ENCODE measurements at places on chromosomes 7 and 10. TPM values are rescaled to one million over a fixed set of nuclear protein-coding genes. Genes with fewer than 3 reads are reported as not detected.

DNA sequence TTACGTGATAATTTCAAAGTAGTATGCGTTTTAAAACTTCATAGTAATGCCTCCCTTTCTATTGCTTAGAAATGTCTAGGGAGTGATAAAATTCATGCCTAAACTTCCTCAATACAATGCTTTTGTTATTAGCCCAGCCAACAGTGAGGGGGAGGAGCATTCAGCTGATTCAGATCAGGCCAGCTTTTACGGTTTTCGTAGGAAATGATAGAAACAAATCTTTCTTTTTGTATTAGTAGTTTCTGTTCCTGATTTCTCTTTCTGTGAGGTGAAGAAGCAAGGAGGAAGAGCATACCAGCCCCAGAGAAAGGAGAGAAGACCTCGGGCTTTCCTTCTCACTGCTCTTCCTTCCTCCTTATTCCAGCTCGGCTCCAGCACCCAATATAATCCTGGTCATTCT, 35.2 kb upstream of the ITPRID1 start:
- H3K27ac ChIP-seq, result no peak overlapping the region
- H3K27me3 ChIP-seq, result no peaks in the 10 kb centered on the region
- H3K4me1 ChIP-seq, result no peaks in the 10 kb centered on the region
- no peak for DNase-seq
- no peaks in the 10 kb centered on the region for H3K36me3 ChIP-seq

GRCh38 chr7:36967387-36967786, 243.1 kb upstream of the AOAH start:
- H3K27me3 ChIP-seq, result no peaks in the 10 kb centered on the region
- peaks cover 48% of the 10 kb centered on the region for H3K4me1 ChIP-seq
- DNase-seq, result no peak
- no peak overlapping the region for H3K4me3 ChIP-seq
- no peak overlapping the region for H3K27ac ChIP-seq

GRCh38 chr10:59926086-59926485, 19.7 kb upstream of the CCDC6 start:
- H3K4me1 ChIP-seq, result no peaks in the 10 kb centered on the region
- H3K36me3 ChIP-seq, result no peaks in the 10 kb centered on the region
- H3K27me3 ChIP-seq, result peaks cover 3% of the 10 kb centered on the region

Gene CCDC172
- total RNA-seq, result not detected

DNA sequence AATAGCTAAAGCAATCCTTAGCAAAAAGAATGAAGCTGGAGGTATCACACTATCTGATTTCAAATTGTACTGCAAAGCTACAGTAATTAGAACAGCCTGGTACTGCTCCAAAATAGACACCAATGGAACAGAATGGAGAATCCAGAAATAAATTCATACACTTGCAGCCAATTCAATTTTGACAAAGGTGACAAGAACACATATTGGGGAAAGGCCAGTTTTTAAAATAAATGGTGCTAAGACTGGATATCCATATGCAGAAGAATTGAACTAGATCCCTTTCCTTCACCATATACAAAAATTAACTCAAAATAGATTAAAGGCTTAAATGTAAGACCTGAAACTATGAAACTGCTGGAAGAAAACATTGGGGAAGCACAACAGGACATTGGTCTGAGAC, 748.5 kb downstream of the DNAJB9 start:
- no peak overlapping the region for H3K4me3 ChIP-seq
- H3K4me1 ChIP-seq, result no peaks in the 10 kb centered on the region
- no peak for DNase-seq

Gene MYOZ1
- total RNA-seq, result not detected

Gene KAZALD1
- total RNA-seq, result 0.90 TPM

Gene EPHA1
- total RNA-seq, result 2.4 TPM

DNA sequence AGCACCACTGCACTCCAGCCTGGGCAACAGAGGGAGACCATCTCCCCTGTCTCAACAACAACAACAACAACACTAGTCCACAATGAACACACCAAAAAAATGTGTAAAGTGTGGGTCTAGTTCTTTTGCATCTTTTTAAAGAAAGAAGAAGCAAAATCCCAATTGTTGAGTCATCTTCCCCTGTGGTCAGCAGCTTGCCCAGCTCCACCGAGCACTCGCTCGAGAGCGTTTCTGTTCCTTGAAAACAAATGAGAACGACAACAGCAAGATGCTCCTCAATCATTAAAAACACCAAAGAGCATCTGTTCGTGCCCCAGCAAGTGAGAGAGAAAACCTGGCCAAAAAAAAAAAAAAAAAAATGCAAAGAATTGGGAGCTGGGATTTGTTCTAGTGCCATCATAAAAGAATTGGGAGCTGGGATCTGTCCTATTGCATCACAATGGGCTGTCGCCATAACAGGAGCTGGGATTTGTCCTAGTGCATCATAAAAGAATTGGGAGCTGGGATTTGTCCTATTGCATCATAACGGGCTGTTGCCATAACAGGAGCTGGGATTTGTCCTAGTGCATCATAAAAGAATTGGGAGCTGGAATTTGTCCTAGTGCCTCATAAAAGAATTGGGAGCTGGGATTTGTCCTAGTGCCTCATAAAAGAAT, 118.1 kb downstream of the PTPRN2 start:
- DNase-seq, result no peak
- no peaks in the 10 kb centered on the region for H3K4me1 ChIP-seq
- H3K4me3 ChIP-seq, result no peak overlapping the region
- no peak overlapping the region for H3K27ac ChIP-seq

DNA sequence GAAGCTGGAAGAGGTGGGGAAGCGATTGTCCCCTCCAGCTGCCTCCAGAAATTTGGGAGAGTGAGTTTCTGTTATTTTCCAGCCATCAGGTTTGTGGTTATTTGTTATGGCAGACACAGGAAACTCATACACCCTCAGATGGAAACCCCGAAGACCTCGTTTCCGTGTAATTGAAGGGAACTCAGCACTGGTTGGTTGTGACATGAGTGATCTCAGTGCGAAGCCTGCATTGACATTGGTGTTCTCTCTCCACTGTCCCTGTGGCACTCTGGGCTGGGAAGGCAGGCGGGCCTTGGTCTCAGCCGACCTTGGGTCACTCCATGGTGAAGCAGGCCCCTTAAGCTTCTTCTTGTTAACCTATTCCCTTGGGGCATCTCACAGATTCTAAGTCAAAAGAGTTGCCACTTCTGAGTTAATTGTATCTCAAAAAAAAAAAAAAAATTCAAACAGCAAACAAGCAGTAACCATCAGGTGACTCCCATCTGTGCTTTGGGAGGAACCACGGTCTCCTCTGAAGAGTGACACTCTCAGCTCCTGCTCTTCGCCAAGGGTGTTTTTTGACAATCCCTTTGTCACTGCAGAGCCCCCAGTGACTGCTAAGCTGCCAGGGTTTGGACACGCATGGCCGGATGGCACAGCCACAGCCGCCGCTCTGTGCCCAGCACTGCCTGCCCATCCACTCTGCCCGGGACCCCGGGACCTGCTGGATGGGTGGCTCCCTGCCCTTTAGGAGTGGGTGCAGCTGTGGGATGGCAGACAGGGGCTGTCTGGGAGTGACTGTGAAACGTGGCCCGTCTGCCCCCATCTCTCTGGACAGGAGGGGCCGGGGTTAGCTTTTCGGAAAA, 233.6 kb downstream of the PRPF18 start:
- no peaks in the 10 kb centered on the region for H3K27me3 ChIP-seq
- no peak overlapping the region for H3K4me3 ChIP-seq
- no peak overlapping the region for H3K27ac ChIP-seq
- peaks cover 2% of the 10 kb centered on the region for H3K36me3 ChIP-seq
- peaks cover 7% of the 10 kb centered on the region for H3K4me1 ChIP-seq

Gene ZNF853
- 1.8 TPM for total RNA-seq

Gene ARID5B
- total RNA-seq, result 28.3 TPM

- no peak for DNase-seq
- peaks cover 11% of the 10 kb centered on the region for H3K27me3 ChIP-seq
- no peak overlapping the region for H3K4me3 ChIP-seq
- no peaks in the 10 kb centered on the region for H3K4me1 ChIP-seq
- no peak overlapping the region for H3K27ac ChIP-seq
These were observed 33.7 kb upstream of the CHCHD3 start for GRCh38 chr7:133115596-133115995.

All from activated CD8-positive, alpha-beta T cell treated with anti-CD3 and anti-CD28 coated beads for 36 hours (primary cell).